ENCODE measurements at places on chromosomes 5 and 9.

DNA sequence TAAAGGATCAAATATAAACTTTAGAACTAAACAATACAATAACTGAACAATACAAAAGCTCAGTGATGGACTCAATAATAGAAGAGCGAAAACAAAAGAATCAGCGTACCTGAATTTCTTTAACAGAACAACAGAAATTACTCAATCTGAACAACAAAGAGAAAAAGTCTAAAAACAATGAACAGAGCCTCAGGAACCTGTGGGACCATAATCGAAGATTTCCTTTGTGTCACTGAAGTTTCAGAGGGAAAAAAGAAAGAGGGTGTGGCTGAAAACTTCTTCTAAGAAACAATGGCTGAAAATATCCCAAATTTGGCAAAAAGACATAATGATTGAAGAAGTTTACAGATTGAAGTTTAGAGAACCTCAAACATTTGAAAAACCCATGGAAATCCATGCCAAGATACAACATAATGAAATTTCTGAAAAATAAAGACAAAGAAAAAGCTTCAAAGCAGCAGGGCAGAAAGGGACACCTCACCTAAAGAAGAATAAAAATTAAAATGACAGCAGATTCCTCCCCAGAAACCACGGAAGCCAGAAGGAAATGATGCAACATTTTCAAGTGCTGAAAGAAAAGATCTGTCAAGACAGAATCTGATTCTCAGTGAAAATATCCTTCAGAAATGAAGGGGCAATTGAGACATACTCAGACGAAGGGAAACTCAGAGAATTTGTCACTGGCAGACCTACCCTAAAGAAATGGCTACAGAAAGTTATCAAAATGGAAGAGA, 288.8 kb downstream of the ARL15 start:
- DNase-seq: no peak

GRCh38 chr9:130042885-130043653, at the start of gene FNBP1:
Gene FNBP1 (minus strand): TSS chr9:130043189. CDS start chr9:130042975, 214 bp downstream.
- peak; percentile 85 for DNase-seq

GRCh38 chr9:90847971-90848370, 46.4 kb downstream of the SYK start:
- no peak for DNase-seq

GRCh38 chr5:7728076-7728475, 122.9 kb downstream of the CFAP90 start:
- DNase-seq: no peak

GRCh38 chr9:3887221-3887653, 361.4 kb upstream of the RFX3 start:
- no peak for DNase-seq

GRCh38 chr9:119802133-119802532, 432.9 kb upstream of the BRINP1 start:
- DNase-seq: no peak

GRCh38 chr5:91076138-91076537, 307.0 kb downstream of the ARRDC3 start:
- no peak for DNase-seq

DNA sequence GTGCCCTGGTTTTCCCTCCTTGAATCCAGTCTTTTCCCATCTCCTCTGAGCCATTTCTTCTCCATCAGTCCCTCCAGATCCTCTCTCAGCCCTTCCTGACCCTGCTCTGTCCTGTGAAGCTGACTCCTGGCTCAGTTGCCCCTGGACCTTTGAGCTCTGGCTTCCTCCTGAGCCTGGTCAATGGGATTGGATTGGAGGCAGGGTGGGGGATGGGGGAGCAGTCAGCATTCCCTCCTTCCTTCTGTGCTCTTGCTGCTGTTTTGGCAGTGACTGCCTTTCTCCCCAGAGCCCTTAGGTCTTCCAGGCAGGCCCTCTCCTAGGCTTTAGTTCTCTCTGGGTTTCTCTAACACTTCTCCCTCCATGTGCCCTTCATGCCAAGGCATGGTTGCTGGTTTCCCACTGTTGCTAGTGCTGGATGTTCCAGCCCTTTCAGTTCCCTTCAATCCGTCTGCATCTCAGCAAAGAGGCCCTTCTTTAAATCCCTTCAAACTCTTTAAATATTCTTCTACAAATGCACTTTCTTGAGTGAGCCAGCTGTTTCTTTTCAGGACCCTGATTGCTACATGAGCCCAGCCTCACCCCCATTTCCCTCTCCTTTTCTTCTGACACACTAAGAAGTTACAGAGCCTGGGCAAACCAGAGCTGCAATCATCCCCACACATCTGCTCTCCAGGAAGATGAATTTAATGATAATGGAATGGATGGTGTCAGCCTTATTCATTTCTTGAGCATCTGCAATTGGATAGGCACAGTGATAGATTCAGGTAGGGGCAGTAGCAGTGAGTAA, 2.2 kb downstream of the TNFSF15 start:
- no peak for DNase-seq

- DNase-seq: no peak
Observed at GRCh38 chr5:57681942-57682341, 199.3 kb upstream of the ACTBL2 start.

- DNase-seq: no peak
Observed at GRCh38 chr9:131391020-131391419, 2.9 kb upstream of the PRRC2B start.

DNA sequence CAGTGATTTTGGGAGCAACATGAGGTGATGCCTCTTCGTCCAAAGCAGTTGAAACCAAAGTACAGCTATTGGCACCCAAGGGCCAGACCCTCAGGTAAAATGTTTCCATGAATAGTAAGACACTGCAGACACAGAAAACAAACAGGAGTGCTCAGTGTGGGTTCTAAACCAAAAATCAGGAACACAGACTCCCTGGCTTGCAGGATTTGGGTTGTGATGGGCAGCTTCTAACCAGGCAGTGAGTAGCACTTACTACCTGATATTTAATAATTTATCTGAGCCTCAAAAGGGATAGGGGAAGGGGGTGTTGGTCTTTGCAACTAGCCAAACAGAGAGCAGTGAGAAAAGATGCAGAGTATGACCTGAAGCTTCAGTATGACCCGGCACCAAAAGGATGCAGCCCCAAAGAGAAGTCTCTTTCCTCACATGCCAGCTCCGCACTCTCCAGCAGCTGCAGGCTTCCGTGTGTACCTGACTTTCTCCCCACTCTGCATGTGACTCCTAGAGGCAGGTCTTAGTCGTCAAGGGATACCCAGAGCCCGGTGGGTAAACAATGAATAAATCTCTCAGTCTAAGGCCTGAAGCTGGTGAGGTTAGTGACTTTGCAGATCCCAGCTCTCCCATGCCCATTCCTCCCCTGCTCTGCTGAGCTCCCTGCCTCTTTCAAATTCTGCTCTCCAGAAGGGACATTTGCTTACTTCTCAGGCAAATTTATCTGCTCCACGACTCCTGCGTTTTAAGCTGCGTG, 105.4 kb upstream of the SPOCK1 start:
- DNase-seq: no peak

GRCh38 chr9:107020040-107020530, 157.1 kb downstream of the ZNF462 start:
- no peak for DNase-seq
